ENCODE measurements at places on chromosomes 5 and 9.

GRCh38 chr5:124841829-124842712 is 95.6 kb upstream of the ZNF608 start:
- no peak for DNase-seq

- no peak for DNase-seq
Observed at GRCh38 chr5:142939884-142940283, 169.7 kb downstream of the ARHGAP26 start.

GRCh38 chr5:33824516-33825195 is 67.1 kb downstream of the ADAMTS12 start:
- DNase-seq = no peak

DNA sequence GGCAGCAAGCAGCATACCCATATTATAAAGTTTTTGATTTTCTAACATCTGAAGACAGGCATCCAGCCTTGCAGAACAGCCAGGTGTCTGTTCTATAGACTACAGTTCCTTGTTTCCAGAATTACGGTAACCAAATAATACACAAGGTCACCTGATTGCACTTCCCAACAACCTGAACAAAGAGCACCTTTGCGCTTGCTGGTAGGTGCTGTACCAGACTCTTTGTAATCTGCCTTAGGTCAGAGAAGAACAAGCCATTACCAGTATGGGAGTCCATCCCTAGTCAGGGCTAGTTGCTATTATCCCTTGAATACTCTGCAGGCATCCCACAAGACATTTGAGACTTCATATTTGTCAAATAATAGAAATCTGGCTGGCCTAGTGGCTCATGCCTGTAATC is 256.2 kb downstream of the ARRDC3 start:
- no peak for DNase-seq

DNA sequence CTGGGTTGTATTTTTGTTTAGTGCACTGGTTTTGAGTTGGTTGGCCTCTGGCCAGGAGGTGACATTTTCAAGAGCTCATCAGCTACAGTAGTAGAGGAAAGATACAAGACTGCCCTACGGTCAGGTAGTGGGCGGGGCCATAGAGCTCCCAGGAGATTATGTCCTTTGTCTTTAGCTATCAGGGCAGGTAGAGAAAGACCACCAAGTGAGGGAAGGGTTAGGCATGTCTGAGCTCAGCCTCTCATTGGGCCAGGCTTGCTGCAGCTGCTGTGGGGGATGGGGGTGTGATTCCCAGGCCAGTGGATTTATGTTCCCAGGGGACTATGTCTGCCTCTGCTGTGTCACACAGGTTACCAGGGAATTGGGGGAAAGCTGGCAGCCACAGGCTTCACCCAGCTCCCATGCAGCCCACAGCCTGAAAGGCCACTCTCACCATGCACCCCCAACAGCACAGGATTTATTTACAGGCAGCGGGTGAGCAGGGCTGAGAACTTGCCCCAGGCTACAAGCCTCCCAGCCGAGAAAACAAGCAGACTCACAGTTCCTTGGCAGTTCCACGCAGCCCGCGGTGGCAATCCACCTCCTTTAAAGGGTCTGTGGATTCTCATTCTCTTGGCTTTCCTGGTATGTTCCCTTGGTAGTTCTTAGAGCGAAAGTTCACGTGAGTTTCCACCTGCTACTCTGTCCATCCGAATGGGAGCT is 37.5 kb upstream of the BOD1 start:
- no peak for DNase-seq

DNA sequence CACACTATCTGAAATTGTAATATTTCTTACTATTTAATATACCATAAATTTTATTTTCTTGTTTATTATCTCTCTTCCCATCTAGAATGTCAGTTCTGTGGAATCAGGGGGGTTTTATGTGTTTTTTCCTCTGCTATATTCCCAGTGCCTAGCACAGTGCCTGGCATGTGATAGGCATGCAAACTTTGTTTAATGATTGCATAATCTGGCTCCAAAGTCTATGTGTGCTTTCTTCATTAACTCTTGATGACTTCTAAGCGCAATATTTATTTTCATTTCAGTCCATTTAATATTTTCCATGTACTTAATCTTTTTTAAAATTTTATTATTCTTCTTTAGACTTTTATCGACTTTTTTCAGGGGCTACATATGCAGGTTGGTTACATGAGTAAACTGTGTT is 60.4 kb upstream of the CDK5RAP2 start:
- DNase-seq = no peak

- no peak for DNase-seq
Observed at GRCh38 chr9:14159440-14160216, 154.3 kb downstream of the NFIB start.

DNA sequence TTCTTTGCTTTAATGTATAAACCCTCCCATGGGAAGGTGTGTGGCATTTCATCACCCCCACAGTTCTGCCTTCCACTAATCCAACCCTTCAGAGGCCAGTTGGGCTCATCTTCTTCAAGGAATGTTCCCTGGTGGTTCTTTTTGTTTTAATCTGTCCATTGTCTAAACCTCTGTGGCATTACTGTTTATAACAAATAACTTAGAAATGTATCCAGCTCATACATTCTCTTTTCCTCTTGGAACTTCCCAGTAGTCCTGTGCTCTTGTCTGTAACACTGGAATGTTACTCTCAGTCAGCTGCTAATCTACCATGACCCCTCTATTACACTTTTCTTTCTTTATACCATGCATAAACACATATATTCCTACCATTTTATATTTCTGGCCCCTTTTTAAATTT is 213.5 kb upstream of the TARS1 start:
- no peak for DNase-seq

DNA sequence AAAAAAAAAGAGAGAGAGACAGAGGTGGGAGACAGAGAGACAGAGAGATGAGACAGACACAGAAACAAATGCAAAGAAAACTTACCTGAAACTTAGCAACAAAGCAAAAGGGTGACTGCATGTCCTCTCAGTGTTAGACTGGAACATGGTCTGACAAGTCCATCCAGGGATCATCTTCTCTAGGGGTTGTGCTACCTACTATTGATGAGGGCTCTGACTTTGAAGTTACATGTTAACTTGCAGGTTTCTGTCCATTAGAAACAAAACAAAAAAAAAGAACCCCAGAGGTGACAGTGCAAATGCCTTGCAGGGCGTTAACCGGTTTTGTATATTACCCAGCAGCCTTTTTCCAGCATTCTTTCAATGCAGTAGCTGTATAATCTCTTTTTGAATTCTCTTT is 13.6 kb upstream of the SPARC start:
- no peak for DNase-seq

DNA sequence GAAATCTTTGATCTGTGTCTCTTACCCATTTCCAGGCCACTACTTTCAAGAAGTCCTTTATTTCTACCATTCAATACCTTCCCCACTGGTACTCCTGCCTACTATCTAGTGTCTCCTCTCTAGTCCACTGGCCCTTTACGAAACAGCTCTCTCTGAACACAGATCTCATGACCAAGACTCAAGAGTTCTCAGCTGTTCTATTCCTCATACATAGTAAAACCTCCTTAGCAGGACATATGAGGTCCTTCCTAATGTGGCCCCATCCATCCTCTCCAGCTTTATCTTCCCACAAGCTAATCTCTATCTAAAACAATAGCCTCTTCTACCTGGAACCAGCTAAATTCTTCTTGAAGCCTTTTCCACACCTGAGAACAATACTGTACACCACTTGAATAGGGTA is 2.6 kb downstream of the TEX10 start:
- DNase-seq = no peak

DNA sequence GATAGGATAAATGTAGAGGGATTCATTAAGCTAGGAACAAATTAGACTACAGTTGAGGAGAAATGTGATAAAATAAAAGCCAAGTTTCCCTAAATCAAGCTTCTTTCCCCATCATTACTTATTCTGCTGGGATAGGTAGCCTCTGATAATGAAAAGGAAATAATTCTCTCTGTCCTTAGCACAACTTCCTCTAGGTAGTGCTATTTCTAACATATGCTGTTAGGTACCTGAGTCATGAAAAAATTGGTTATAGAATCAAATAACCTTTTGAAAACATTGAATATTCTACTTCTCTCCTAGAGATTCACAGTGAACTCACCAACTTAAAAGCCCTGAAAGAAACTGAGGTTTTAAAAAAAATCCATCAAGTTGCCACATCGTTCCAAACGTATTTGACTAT is 1793.1 kb downstream of the EFNA5 start:
- DNase-seq = no peak

DNA sequence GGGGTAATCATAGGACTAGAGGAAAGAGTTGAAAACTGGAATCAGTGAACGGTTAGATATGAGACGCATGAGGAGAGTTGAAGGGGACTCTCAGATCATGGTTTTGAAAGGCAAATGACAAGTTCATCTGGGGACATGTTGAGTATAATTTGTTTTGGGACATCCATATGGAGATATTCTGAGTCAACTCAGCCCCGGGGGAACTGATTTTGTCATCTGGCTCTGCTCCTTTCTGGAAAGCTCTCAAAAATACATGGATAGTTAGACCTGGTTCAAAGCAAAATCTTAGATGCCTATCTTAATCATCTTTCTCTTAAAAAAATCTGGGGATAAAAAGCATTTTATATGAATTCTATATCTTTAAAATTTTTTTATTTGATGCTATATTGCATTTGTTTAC is 161.2 kb downstream of the SNX18 start:
- DNase-seq = no peak

DNA sequence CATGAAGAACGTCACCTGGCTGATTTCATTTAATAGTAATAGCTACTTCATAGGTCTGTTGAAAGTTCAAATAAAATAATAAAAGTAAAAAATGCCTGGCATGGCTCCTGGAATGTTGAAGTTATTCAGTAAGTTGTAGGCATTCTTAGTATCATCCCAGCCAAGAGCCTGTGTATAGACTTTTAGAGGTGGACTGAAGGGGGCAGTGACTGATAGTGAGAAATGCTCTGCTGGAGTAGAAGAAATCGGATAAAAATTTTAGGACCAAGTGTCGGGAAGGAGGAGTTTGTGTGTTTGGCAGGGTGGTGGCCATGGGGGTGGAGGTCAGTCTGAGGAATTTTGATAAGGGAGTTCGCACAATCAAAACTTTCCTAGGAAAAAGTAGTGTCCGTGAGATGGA is 3.6 kb downstream of the ZFP2 start:
- no peak for DNase-seq
